Epithelial cell of prostate (primary cell): ENCODE measurements at places on chromosomes 2 and 18.

GRCh38 chr2:235396071-235396846, 97.6 kb upstream of the AGAP1 start:
- no peak for DNase-seq

DNA sequence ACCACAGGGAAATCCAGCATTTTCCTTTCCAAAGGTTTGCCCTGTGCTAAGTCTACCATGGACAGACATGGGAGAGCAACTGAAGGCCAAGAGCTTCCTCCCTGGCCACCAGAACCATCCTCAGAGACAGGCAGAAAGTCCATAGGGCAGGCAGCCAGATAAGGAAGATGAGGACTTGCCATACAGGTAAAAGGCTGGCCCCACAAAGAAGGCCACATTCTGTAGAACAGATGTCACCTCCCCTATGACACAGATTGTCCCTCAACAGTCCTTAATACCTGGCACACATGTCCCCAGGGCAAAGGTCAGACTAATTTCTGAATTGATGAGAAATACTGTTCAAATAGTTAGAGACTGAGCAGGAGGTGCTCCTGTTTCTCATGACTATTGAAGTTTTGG, 52.0 kb downstream of the FECH start:
- no peak for DNase-seq

- DNase-seq = no peak
Observed at GRCh38 chr18:33820517-33821371, 242.7 kb downstream of the ASXL3 start.

- DNase-seq = no peak
Observed at GRCh38 chr2:55231546-55232083, 478 bp downstream of the CLHC1 start.

DNA sequence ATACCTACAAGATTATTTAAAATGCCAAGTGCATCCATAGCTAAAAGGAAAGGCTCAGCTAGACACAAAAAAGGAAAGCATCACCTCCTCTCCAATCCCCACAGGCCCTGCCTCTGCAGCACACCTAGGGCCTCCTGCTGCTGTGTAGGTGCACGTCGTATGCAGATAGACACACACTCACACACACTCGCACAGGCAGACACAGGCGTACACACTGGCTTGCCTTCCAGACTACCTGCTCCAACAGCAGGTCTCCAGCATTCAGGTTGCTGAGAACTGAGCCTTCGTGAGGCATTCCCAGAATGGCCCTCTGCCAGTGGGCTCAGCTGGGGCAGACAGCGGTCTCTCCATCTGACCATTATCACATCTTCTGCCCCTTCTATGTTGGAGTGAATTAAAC, 35.3 kb upstream of the FRZB start:
- DNase-seq = no peak
